Activated T-helper 1 cell treated with anti-CD3 and anti-CD28 coated beads, Interleukin-2, amount 50 U/mL, for 16 hours (primary cell): ENCODE measurements at places on chromosomes 6 and 20.

DNA sequence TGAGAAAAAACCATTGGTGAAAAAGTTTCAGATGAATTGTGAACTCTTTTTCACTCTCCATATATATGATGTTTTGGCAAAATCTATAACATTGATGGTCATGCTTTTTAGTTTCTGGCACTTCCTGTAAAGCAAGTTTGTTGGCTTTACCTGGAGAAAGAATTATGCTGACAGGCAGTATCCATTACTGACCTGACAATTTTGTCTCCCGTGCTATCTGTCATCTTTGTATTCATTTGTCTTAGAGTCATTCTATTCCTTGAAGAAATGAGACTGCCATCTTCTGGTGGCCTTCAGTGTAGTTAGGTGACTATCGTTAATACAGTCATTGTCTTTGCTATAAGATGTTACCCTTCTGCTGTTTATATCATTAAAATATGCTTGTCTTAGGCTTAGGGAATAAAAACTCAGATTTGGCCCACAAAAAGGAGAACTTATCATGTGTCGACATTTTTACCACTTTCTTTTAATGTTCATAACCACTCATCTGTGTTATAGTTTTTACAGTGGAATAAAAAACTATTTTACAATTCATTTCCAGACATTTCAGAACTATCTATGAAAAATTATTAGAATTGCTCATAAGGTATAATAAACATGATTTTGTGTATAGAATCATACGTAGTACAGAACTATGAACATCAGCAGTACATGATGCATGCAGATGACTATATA is 707.0 kb downstream of the EPM2A start:
- DNase-seq = no peak

DNA sequence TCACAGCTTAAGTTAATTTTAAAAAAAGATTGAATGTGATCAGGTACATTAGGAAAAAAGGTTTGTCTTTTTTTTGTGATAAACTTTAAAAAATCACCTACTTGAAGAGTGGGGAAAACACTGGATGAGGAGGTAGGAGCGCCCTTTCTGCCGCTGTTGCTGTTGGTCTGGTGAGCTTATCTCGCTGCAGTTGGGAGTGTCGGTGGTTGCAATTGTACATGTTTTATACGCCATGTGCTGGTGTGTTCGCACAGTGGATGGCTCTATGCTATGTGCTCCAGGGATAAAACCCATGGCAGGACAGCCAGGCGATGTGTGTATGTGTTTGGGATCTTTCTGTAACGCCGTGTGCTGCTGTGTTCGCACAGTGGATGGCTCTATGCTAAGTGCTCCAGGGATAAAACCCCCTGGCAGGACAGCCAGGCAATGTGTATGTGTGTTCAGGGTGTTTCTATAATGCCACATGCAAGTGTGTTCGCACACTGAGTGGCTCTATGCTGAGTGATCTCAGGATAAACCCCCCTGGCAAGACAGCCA is 1.7 kb downstream of the SLC22A3 start:
- DNase-seq = no peak

DNA sequence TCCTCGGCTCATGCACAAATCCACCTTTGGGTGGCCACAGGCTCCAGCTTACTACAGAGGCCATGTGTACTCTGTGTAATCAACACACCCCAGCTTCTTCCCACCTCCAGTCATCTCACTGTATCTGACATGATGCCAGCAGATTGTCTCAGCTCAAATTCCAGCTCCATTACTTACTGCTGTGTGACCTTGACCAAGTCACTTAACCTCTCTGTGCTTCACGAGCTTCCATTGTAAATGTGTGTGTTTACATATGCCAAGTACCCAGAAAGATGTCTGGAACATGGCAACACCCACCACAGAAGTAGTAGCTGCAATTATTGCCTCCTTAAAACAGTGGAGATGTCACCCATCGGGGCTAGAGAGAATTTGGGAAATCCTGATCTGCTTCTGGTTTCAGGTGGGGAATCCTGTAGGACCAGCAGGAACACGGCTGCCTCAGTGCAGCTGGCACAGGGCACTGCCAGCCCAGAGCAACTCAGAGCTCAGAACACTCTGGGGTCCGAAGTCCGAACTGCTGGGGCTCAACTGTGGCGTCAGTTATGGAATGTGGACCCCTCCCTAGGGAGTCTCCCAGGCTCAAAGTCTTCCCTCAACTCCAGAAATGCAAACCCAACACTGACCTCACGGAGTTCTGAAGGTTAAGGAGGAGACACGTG is 21.2 kb upstream of the HLA-B start:
- DNase-seq = no peak

- no peak for DNase-seq
Measured at GRCh38 chr20:36152261-36152660, 2.3 kb upstream of the EPB41L1 start.

DNA sequence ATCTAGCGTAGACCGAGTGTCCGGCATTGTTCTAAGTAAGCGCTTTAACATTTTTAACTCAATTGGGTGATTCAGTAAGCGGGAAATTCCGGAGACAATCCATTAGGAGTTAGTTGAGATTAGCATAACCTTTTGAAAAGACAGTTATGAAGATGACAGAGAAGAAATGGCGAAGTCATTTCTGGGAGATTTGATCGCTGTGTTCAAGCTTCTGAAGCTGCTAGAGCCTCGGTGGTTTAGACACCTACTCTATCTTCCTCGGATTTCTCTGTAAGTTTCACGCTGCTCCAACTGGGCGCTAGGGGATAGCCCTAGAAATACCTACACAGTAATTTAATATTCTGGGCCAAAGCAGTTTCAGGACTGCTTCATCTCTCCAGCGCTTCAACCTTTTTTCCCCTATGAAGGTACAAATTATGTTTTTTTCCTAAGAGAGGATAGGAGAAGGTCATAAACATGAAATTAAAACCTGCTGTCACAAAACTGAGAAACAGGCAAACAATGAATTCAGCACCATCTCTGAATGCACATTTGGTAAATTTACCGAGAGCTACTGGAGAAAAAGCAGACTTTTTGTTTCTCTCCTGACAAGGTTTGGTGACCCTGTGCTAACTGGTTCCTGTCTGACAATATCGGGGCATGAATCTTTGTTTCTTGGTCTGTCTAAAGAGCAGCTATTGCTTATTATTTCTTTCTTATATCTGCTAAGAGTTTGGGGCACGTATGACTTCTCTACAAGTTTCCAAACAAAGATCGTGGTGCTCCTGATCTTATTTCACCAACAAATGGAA is 22.4 kb downstream of the ZNF311 start:
- DNase-seq = no peak

DNA sequence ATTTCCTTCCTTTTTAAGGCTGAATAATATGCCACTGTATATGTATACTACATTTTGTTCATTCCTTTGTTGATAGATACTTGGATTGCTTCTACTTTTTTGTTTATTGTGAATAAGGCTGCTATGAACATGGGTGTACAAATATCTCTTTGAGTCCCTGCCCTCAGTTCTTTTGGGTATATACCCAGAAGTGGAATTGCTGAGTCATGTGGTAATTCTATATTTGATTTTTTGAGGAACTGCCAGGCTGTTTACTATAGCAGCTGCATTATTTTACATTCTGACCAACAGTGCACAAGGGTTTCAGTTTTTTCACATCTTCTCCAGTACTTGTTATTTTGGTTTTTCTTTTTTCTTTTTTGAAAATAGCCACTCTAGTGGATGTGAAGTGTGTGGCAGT is 34.1 kb downstream of the CDS2 start:
- no peak for DNase-seq

GRCh38 chr20:50577175-50578018 is 67.2 kb downstream of the PTPN1 start:
- no peak for DNase-seq

- no peak for DNase-seq
Measured at GRCh38 chr6:142867988-142868812, 76.8 kb downstream of the HIVEP2 start.

GRCh38 chr20:60031107-60031506 is 72.9 kb downstream of the CDH26 start:
- DNase-seq = no peak

DNA sequence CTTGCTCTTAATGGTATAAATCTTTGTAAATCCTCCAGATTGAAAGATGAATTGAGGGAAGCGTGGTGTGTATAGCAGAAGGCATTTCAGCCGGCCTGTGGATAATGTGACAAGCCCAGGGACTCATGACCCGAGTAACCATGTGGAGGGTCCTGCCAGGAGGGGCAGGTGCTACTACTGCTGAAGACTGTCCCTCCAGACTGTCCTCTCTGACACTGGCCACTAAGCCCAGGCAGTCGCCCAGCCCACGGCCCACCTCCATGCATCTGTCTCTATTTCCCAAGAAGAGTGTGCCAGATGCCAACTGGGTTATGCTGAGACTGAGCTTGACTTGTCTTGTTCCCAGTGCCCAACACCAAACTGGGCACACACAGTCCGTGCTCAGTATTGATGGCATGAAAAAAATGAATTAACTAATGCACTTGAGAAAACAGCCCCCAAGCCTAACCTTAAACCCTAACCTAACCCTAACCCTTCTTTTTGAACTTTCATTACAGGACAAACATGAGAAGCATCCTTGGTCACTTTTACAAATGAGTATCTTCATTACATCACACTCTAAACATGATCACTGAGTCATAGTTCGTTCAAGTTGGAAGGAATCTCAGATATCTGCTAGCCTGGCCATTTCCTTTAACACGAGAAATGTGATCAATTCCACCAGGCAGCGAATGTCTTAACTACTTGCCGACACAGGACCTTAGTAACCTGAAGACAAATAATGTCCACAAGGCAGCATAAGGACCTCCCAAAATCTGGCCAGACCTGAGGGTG is 182.2 kb upstream of the RREB1 start:
- no peak for DNase-seq

DNA sequence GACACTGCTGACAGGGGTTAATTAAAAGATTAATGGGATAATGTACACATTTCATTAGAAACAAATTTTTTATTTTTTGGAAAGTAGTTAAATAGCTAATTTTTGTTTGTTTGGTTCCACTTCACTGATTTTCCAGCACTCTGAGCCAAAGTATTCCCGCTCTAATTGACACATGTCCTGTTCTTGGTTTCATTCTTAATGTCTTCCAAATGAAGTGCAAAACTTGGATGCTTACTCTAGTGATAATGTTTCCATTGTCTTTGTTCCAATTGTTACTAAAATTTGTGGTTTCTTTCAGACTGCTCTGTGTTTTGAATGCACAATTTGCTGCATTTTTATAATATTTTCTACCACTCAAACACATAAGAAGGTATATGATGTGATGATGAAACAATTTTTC is 794.3 kb downstream of the PHF3 start:
- DNase-seq = no peak

GRCh38 chr6:164183556-164184123 is 769.1 kb downstream of the QKI start:
- no peak for DNase-seq

- no peak for DNase-seq
Measured at GRCh38 chr6:170237999-170238740, 52.7 kb downstream of the DLL1 start.

- no peak for DNase-seq
Measured at GRCh38 chr6:4777394-4777935, 1.3 kb downstream of the CDYL start.

DNA sequence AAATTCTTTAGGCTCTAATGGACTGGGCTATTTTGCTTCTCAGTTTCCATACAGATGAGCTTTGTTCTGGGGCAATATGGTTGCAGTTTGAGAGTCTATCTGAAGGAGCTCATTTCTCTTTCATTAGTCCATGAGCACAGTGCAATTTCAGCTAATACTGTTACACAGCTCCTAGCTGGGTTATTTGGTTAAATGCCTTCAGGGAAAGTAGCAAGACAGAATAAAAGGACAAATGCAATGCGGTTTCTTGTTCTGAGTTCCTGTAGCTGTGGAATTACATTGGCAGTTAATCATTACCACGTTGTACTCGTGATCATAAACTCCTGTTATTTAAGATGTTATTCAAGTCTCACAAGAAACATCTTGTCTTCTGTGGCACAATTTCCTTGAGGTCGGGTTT is 127.7 kb downstream of the BFSP1 start:
- no peak for DNase-seq

DNA sequence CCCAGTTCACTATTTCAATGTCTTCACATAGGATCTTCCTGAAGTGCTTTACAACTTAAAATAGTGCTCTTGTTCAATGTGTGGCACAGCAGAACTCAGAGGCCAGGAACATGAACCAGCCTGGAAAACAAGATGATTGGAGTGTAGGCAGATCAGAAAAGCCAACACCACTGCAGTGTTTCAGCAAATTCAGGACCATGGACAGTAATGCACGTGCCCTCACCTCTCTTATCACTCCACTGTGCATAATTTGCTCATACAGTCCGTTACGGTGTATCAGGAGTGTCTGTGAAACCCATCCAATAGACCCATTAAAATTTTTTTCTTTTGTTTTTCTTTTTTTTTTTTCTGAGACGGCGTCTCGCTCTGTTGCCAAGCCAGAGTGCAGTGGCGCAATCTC is 27.6 kb upstream of the HACE1 start:
- no peak for DNase-seq

GRCh38 chr20:14889496-14890255 is 552.3 kb upstream of the FLRT3 start:
- no peak for DNase-seq

DNA sequence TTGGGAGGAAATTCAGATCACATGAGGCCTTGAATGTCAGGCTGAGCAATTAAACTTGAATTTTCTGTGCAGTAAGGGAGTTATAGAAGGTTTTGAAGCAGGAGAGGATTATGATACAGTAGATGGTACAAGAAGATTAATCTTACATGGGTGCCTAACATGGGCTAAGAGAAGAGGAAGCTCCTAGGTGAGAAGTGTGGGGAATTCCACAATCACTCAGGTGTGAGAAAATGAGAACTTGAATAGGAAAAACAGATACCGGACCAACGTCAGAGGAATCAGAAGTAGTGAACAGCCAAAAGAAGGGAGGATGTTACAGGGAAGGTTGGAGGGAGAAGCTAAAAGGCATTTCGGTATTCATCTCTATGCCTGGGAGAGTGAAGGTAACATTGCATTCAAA is 250.7 kb upstream of the SLC35B3 start:
- no peak for DNase-seq

DNA sequence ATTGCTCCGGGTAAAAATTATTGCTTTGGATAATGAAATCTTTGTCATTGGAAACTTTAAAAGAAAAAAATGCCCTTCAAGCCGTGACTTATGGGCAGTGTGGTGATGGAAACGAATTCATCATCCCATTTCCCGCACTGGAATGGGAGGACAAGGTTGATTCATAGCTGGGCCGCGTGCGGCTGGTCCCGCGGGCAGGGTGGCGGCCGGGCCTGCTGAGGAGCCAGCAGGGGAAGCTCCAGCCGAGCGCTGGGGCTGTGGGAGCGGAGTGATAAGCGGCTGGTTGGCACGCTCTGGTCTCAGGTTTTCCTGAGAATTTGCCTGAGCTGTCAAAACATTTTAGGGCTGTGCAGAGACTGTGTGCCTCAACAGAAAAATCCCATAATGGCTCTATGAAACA is 351.7 kb downstream of the CDC5L start:
- DNase-seq = no peak
